Stimulated activated CD4-positive, alpha-beta T cell treated with anti-CD3 and anti-CD28 coated beads, Interleukin-12 subunit alpha, Interleukin-12 subunit beta, amount 100 ng/mL, for 24 hours (primary cell): ENCODE measurements at places on chromosomes 7 and 10.

DNA sequence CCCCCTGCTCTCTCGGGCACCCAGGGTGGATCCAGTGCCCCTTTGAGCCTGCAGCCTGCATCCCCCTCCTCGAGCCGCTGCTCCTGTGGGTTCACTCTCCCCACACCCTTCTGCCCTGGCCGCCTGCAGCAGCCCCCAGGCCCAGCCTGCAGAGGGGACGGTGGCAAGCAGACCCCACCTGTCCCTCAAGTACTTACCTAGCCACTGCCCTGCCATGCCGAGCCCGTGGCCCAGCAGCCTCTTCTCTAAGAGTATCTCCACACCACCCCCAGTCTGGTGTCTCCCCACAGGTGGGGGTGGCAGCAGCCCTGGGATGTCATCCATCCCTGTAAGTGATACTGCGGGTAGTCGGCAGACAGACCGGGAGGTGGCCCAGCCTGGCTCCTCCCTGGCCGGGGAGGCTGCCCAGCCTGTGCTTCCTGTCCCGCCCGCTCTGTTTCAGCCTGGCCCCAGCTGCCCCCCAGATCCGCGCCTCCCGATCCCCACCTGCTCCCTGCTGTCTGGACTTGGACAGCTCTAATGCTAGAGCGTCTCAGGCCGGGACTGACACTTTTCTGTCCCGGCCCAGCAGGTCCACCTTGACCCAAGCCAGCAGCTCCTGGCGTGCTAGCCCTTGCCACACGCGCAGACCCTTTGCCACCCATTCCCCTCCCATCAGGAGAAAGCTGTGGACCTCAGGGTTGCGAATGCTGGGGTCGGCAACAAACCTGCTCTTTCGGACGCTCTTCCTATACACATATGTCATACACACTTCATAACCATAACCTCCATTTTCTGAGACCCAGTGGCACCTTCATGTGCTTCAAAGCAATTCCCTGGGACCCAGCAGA is 25.0 kb downstream of the YKT6 start:
- DNase-seq = no peak

DNA sequence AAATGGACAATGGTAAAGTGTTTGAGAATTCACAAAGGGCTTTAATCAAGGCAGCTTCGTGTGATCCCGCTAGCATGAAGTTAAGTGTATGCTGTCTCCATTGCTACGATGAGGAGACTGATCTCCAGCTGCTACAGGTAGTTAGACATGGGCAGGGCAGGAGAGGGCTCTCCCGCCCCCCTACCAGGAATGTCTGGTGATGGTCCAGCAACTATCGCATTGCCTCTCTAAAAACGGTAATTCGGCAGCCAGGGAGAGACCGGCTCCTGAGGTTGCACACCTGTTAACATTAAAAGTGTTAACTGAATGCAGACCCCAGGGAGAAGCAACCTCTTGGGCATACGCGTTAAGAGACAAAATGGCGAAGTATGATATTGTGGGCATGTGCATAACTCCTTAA is 37.9 kb downstream of the SVIL start:
- DNase-seq = no peak

GRCh38 chr7:135012229-135012628 is 25.9 kb downstream of the AGBL3 start:
- no peak for DNase-seq

DNA sequence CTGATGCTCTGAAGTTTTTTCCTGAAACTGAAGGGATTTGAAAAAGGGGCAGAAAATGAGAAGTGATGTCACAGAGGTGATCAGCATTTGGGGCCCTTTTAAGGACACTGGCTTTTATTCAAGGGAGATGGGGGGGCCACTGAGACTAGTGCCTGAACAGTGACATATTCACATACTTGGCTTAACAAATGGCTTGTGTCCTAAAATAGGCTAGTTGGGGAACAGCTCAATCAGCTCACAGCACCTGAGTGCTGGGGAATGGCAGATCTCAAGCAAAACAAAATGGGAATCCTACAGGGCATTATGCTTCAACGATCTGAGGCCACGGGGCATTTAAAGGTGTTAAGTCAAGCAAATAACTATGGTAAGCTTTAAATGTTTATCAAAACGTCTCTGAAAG is 90.1 kb downstream of the UBE2H start:
- DNase-seq = no peak

DNA sequence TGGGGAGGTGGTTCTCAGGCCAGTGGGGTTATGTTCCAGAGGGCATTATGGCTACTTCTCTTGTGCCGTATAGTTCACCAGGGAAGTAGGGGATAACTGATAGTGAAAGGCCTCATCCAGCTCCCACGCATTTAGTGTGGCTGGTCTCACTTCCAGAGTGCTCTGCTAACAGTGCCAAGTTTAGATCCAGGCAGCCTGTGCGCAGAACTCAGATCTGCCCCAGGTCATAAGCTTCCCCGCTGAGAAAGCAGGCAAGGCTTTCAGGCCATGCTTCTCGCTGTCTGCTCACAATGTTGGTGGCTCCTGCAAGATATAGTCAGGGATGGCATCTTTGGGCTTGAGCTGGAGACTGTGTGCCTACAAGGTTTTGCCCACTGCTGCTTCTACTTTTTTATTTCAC is 11.3 kb downstream of the AGK start:
- no peak for DNase-seq
